ENCODE measurements at places on chromosomes 12 and 14. TPM values are rescaled to one million over a fixed set of nuclear protein-coding genes. Genes with fewer than 3 reads are reported as not detected.

- H3K4me3 ChIP-seq, result no peak overlapping the region
- H3K4me1 ChIP-seq, result peaks cover 10% of the 10 kb centered on the region
- no peak overlapping the region for H3K27ac ChIP-seq
- no peak for DNase-seq
Measured at GRCh38 chr12:538731-539539, 79.2 kb downstream of the B4GALNT3 start.

DNA sequence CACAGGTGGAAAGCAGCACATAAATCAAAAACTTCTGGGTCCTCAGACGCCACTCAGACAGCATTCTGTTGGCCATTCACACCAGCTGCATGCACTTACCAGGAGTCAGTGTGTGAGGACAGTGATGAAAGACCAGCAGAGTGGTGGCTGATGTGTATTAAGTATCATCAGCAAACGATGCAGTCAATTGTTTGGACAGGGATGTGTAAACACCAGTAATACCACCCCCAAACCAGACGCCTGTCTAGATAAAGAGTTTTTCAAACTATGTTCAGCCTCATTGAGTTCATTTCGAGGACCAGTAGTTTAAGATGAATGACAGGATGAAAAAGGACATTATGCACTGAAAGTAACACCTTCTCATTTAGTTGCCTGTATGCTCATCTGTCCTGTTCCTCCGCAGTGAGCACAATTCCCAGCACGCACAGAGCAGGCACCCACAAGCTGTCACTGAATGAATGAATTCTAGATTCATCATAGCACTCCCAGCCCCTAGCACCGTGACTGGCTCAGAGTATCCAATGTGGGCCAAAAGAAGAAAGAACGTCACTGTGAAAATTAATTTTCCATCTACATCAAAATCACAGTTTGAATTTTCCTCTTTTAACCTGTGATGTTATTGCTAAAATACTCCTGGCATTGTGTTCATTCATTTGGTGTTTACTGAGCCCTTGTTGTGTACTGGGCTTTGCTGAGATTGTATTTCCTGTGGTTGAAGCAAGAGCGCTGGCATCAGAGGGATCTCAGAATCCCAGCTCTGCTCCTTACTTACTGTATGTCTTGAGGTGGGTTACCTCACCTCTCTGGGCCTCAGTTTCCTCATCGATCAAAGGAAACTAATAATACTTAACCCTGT lies 124.8 kb upstream of the NOS1 start:
- no peaks in the 10 kb centered on the region for H3K27me3 ChIP-seq
- no peaks in the 10 kb centered on the region for H3K4me1 ChIP-seq
- no peak overlapping the region for H3K27ac ChIP-seq
- DNase-seq, result no peak

DNA sequence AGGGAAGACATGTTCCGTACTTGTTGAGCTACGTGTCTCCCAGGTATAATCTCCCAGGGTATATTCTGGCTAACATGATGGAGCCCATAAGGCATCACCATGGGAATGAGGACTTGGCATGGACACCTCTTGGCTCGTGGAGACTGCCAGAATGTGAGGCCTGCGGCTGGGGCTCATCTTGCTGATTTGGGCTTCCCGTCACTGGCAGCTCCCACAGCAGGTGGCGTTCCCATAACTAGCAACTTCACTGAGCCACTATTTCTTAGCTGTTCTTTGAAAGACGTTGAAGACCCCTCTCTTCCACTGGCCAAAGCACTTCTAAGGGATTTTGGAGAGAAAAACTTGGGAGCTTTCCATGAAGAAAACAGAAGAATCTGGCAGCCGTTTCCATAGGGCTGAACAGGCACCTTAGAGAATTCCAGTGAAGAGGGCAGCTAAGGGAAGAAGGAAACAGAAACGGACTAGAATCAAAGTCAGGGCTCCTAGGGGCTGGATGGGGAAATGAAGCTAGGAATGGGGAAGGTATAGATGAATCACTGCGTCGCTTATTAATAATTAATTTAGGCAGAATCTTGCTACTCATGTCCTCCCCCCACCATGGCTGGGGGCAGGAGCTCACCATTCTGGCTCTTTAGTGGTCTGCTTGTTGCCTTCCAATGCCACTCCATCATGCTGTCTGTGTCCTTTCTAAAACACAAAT lies 39.7 kb upstream of the FOS start:
- no peak for DNase-seq
- H3K4me1 ChIP-seq, result peaks cover 6% of the 10 kb centered on the region
- no peaks in the 10 kb centered on the region for H3K27me3 ChIP-seq

GRCh38 chr14:23407516-23408306 lies at the start of gene MYH6:
Gene MYH6, minus strand, starts transcription at chr14:23408273. Its CDS starts 1,050 bp downstream, at chr14:23407223.
- no peak for DNase-seq
- H3K27me3 ChIP-seq, result no peaks in the 10 kb centered on the region
- H3K4me3 ChIP-seq, result no peak within 1 kb of the TSS
- no peak within 1 kb of the TSS for H3K27ac ChIP-seq

DNA sequence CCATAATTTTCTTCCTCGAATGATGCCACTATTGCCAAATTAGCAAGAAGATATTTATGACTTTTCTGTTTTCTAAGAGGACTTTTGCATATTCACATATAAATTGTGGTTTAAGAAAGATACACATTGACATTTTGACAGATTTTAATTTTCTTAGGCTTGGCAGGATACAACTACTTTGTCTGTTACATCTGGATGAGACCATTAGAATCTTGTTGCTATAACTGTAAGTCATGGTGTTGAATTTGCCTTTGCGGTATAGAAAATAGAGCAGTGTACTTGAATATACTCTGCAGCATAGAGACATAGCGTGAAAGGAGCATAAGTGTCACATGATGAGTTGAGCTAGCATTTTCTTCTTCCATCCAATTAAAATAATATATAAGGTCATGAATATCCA lies 169.3 kb downstream of the FUT8 start:
- H3K27me3 ChIP-seq, result no peaks in the 10 kb centered on the region
- no peak for DNase-seq
- no peaks in the 10 kb centered on the region for H3K36me3 ChIP-seq

DNA sequence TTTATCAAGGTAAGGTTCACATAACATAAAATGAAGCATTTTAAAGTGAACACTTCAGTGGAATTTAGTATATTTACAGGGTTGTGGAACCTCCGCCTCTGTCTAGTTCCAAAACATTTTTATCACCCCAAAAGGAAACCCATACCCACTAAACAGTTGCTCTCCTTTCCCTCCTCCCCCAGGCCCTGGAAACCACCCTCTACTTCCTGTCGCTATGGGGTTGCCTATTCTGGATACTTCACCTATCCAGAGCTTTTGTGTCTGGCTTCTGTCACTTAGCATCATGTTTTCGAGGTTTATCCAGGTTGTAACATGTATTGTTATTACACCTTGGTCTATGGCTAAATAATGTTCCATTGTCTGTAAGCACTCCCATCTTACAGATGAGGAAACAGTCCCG lies 27.7 kb upstream of the ZFP36L1 start:
- H3K27ac ChIP-seq, result no peak overlapping the region
- no peak overlapping the region for H3K4me3 ChIP-seq
- no peaks in the 10 kb centered on the region for H3K36me3 ChIP-seq
- H3K27me3 ChIP-seq, result peaks cover under 1% of the 10 kb centered on the region
- DNase-seq, result no peak
- H3K4me1 ChIP-seq, result peaks cover 20% of the 10 kb centered on the region

The NANOG gene
- total RNA-seq, result 134 TPM

The RPS6KL1 gene
- total RNA-seq, result 11.6 TPM

The RNASE1 gene
- 0.56 TPM for total RNA-seq

The KIF5A gene
- 21.3 TPM for total RNA-seq

The VEZT gene
- total RNA-seq, result 51.5 TPM

The ZDHHC22 gene
- total RNA-seq, result 29.3 TPM

The PLEK2 gene
- total RNA-seq, result not detected

The RASSF9 gene
- total RNA-seq, result 0.35 TPM
